ENCODE measurements at places on chromosomes 4 and X.

- DNase-seq: no peak
Measured at GRCh38 chrX:71906144-71906543, 4.5 kb upstream of the NHSL2 start.

DNA sequence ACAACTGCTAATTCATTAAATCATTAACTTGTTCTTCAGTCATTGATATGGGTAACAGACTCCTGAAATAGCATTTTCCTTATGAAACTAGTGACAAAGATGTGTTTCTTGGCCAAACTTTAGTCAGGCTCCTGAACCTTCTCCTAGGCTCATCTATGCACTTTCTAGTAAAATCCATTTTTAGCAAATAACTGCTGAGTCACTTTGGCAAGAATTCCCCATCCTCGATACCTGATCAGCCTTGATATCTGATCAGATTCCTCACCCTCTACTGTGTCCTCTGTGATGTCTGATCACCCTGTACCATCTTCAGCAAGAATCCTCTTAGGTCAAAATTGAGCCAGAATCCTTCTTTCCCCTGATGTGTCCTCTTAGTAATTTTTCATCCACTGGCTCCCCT lies 161.2 kb upstream of the TAPT1 start:
- DNase-seq: no peak

- no peak for DNase-seq
Measured at GRCh38 chr4:81634766-81635549, 163.3 kb upstream of the RASGEF1B start.

GRCh38 chrX:68894142-68894512 lies 65.3 kb downstream of the EFNB1 start:
- no peak for DNase-seq

DNA sequence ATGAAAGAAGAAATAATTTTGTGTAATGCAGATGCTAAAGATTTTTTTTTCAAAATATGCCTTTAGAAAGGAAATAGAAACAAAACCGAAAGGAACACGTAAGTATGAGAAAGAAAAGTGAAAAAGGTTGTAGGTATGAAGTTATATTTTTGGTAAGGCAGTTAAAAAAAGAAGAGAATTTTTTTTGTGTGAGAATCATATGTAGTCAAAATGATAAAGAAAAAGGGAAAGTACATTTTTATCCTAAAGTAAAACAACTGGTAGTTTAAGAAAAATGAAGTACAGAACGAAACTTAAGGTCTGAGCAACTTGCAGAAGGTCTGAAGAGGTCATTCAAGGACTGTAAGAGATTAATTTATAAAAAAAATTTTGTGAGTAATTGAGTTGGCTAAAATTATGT lies 164.0 kb upstream of the TRAM1L1 start:
- no peak for DNase-seq

GRCh38 chr4:86606809-86607208 lies 12.7 kb downstream of the PTPN13 start:
- no peak for DNase-seq

DNA sequence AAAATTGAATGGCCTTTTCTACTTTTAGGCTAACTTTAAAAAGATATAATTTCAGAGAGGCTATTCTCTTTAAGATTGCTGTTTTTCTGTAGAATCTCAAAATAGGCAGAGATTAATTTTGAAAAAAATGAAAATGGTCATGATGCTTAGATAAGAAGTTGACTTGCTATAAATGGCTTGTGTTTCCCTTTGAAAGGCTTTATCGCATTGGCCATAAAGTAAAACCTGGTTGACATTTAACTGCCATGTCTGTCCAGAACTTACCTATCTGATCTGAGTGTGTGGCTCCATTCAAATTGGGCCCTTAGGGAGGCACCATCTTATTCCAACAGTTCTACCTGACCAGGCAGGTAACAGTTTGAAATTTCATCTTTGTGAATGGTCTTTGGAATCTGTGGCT lies 56.1 kb downstream of the AFF2 start:
- no peak for DNase-seq

- no peak for DNase-seq
Measured at GRCh38 chr4:8078109-8078494, 80.5 kb downstream of the ABLIM2 start.

- DNase-seq: no peak
Measured at GRCh38 chr4:189443341-189443740, 497.3 kb upstream of the FRG1 start.

DNA sequence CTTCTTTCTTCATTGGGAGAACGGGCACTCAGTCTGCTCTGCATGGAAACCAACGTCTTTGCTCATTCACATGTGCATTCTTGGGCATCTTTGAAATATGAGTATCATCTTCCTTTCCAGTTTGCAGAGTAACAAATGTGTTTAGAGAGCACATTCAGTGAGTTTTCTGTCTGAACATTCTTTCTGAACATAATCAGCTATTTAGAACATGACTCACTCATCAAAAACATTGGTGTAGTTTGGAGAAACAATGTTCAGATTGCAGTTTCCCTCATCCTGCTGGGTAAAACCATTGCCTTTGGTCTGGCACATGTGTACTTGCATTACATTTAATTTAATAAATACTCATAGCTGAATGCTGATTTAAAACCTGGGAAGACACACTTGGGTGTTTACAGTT lies 81.5 kb upstream of the F9 start:
- no peak for DNase-seq

- DNase-seq: no peak
Measured at GRCh38 chr4:13678186-13678924, 50.8 kb upstream of the BOD1L1 start.

GRCh38 chr4:13344216-13344615 lies 139.9 kb downstream of the RAB28 start:
- no peak for DNase-seq

DNA sequence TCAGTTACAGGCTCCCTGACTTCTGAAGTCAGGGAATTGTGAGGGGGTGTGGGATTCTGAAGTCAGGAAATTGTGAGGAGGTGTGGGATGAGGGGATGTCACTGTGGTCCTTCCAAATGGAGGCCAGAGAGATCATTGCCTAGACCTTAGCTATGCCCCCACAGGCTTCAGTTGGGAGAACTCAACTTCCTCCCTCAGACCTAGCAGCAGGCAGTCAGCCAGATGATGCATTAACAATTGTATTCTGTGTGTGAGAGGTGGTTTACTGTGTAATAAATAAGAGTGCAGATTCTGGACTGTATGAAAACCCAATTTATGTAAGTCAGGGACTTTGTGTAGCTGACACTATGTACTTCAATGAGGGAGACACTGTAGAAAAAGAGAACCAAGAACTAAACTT lies 65.7 kb downstream of the FREM3 start:
- DNase-seq: no peak

GRCh38 chr4:105466580-105466979 lies 7.3 kb downstream of the PPA2 start:
- no peak for DNase-seq
